ENCODE measurements at places on chromosomes 6 and 20.
A peak's percentile ranks its signal among the peaks of the same experiment; 100 is the strongest.

DNA sequence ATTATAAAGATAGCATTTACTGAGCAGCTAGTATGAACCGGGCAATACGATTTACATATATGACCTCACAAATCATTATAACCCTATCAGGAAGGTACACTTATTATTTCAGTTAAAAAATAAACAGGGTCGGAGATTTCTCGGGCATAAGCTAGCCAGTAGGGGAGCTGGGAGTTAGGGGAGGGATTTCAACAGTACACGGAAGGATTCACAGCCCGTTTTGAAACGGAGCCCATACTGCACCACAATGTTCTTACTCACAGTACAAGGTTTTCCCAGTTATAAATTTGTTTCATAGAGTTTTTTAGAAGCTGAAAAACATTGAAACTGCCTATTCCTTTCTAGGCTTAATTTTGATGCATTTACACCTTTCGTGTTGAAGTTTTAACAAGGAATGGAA, 607.1 kb downstream of the HDGFL1 start:
- no peak for DNase-seq

- DNase-seq, result no peak
These were observed 30.2 kb downstream of the FAM229B start for GRCh38 chr6:112117554-112117953.

DNA sequence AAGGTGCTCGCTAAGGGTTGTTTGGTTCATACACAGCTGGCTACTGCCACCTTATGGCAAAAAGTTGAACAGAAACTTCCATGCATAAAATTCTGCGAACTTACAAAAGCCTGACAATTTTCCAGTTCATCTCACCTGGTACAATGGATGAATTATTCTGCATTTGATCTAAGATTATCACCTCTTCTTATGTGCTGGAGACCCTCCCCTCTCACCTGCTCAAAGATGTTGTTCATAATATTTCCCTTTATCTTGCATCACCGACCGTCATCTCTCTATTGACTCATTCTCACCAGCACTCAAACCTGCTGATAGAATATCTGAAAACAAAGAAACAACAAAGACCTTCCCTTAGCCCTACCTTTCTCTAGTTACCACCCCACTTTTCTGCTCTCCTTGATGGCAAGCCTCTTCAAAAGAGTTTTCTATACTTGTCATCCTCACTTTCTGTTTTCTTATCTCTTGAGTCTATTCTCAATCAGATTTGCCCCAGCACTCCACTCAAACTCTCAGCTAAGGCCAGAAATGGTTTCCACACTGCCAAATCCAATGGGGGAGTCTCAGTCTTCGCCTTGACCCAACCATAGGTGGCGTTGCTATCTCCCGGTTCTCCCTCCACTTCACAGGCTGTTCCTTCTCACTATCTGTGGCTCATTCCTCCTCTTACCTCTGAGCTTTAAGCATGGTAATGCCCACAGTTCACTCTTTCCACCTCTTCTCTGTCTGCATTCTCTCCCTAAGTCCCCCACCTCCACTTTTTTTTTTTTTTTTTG, 25.8 kb downstream of the SNRNP48 start:
- peak; percentile 78 for DNase-seq

GRCh38 chr6:90894285-90895130, 307.6 kb upstream of the MAP3K7 start:
- DNase-seq, result no peak

DNA sequence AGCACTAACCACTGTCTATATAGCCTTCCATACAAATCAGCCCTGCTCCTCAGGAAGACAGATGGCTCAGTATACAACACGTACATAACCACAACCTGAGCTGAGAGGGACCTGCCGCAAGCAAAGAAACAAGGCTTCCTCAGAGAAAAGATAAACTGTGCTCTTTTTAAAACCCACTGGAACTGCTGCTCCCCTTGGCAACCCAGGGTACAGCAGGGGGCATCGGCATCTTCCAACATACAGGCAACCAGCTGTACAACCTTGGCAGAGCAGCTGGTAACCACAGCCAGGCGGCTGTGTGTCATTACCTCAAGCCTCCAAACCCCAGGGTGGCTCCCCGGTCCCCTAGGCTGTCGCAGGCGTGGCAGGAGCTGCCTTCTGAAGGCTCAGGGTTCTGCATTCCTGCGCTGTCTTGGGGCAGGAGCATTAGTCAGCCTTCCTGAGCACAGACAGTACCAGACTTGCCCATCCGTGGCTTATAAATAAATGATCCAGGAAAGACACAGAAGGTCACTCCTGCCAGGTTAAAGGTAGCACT, 249.5 kb downstream of the ADGRG6 start:
- peak; percentile 11 for DNase-seq

DNA sequence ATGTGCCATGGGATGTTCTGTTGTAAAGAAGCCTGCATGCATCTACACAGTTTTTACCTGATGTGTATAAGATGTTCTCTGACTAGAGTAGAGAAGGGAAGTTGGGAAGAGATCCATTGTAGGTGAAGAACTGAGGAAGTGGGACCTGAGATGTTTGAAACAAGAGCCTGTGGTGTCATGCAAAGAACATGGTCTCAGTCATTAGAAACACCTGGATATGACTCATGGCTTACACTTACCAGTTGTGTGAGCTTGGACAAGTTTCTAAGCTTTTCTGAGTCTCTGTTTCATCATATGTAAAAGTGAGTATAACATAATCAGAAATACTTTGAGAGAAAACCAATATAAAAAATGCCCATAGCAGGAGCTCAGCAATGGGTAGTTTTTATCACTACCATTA, 51.9 kb upstream of the SEC63 start:
- DNase-seq, result no peak

GRCh38 chr6:30752157-30752927, 8.0 kb upstream of the IER3 start:
- peak; percentile 78 for DNase-seq

DNA sequence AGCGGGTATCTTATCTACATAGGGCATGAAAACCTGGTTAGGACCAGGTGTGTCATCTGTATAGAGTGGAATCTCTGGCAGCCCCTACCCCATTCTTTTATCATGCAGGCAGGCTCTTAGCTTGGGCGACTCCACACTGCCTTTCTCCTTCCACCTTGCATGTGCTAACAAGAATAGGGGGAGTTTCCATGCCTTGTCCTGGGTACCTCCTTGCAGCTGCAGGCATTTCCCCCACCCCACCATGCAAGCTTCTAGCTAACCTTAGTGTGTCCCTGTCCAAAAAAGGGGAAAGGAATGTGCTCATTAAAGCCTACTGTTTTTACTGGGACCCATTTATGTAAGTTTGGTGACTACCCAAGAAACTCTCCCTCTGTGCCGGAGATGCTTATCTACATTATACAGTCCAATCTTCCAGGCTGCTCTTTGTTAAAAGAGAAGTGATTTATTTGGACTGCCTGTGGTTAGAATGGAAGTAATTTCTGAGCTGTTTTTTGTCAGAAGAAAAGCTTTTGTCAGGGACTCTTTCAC, 10.5 kb upstream of the CEP43 start:
- DNase-seq, result no peak

- DNase-seq, result no peak
These were observed 118.2 kb downstream of the CDKAL1 start for GRCh38 chr6:20652299-20653084.

- DNase-seq, result no peak
These were observed 16.4 kb upstream of the CFAP206 start for GRCh38 chr6:87391334-87391733.

GRCh38 chr20:63182425-63182824, 33.5 kb downstream of the YTHDF1 start:
- no peak for DNase-seq

DNA sequence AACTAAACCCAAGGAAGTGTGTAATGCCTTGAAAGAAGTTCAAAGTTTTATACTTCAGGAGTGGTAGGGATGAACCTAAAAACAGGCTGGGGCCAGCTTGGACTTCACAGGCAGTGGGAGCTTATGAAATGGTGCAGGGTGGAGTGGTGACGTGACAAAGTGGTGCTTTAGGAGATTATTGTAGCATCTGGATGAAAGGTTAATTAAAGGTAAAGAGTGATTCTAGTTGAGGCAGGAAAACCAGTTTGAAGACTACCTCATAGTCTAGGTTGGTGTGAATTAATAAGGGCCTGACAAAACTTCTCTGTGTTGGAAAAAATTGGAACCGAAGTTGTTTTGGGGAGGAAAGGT, 30.5 kb upstream of the GMDS start:
- no peak for DNase-seq

DNA sequence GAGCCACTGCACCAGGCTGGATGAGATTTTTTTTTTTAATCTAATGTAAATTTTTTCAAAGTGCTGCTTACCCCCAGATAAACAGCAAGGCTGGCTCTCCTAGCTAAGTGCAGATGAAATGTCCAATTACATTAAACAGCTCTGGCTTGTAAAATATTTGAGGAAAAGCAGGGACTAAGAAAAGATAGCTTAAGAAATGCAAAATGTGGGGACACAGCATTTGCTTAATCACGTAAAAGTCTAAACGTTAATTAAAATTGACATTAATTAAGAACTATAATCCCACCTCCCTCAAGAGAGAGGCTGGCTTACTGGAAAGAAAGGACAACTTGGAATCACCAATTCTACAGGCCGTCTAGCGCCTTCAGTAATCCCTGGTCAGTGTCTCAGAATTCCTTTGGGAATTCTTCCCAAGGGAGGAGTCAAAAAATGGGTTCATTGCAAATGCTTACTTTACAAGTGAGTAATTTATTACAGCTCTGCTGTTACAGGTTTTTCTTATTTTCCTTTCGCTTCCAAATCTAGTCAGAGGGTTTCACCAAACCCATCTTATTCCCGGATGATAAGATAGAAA, 13.6 kb upstream of the MARCKS start:
- no peak for DNase-seq

- DNase-seq, result no peak
These were observed 71.3 kb downstream of the TRERF1 start for GRCh38 chr6:42380228-42380979.

DNA sequence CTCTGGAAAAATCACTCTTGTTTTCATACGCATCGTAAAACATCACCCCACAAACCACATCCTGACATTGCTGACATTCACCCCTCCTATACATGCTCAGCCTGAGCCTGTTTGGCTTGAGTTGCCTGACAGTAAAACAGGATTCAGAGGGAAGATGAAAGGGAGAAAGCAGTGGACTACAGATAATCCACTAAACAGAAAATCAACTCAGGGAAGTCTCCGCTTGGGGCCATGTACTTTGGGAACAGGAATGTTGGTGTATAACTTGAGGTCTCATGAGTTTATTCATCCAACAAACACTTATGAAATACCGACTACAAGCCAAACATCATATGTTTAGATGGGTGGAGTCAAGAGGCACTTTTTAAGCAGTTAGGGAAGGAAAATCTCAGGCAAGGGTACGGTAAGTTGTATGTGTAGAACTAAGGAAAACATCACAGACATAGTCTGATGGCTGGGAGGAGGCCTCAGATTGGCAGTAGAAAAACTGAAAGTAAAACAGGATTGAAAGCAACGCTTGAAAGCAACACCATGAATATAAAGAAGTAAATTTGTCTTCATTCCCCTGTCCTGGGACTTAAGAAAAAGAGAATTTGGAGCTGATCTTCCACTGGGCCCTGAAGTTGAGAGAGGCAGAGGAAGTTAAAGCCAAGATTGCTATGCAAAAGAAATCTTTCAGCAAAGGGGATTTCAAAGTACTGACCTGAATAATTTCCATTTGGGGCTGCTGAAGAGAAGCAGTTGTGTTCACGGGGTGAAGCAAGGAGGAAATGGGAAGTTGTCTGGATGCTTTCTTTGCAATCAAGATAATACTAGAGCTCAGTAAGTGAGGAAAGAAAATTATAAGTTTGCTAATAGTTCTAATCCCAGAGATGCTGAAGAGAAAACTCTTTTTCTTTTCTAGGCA, 28.8 kb downstream of the PDE7B start:
- peak; percentile 62 for DNase-seq

DNA sequence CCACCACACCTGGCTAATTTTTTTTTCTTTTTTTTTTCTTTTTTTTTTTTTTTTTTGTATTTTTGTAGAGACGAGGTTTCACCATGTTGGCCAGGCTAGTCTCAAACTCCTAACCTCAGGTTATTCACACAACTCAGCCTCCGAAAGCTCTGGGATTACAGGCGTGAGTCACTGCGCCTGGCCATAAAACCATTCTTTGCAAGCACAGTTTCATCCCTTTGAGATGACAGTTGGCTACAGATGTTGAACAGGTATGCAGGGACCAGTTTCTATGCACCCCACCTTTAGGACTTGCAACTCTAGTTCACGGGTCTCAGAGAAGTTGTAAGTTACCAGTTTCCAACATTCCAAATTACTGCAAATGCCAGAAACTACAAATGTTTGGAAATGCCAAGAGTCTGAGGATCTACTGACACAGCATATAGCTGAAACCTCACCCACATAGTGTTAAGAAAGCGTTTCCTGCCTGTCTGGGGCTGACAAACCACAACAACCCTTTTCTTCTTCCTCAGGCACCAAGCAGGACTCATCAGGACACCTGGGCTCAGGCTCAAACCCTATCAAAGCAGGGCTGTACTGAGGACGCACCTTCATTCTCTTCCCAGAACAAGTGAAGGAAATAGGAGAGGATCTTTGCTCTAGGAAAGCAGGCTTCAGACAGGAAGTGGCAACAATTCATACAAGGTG, 22.9 kb downstream of the ARHGAP18 start:
- DNase-seq, result no peak

Measured in muscle of back (tissue), 13 donors.